Memory B cell (primary cell): ENCODE measurements at places on chromosomes 6 and 20.

GRCh38 chr6:46281110-46281509, 110.3 kb upstream of the ENPP5 start:
- no peak for DNase-seq
- H3K27me3 ChIP-seq, result no peaks in the 10 kb centered on the region
- H3K4me3 ChIP-seq, result no peak overlapping the region
- no peak overlapping the region for H3K27ac ChIP-seq

DNA sequence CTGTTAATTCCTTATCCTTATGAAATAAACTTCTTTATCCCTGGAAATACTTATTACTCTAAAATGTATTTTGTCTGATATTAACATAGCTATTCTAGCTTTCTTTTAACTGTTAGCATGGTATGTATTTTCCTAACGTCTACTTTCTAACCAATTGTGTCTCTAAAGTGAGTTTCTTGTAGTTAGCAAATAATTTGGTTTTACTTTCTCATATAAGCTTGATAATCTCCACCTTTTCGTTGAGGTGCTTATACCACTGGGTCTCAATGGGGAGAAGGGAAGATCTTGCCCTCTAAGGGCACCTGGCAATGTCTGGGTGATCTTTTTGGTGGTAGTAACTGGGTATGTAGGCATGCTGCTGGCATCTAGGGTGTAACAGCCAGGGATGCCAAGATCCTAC, 25.7 kb downstream of the ZNF334 start:
- H3K36me3 ChIP-seq, result no peaks in the 10 kb centered on the region
- no peak for DNase-seq
- no peak overlapping the region for H3K27ac ChIP-seq
- H3K4me1 ChIP-seq, result peaks cover 7% of the 10 kb centered on the region

DNA sequence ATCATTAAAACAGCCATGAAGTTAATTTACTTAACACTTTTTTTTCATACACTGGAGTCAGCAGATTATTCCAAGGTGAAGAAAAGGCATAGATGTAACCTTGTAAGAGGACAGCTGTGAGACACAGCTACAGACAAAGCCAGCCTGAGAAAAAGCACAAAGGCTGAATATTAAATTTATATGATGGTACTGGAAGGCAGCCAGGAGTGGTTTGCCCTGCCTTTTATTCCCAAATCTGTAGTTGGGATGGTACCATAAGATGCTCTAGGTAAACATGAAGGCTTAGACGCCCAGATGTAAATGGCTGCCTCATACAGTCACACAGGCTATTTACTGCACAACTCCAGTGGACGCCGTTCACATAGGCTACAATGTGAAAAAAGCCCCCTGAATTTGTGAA, 42.1 kb upstream of the LOC128125822 start:
- H3K27me3 ChIP-seq, result no peaks in the 10 kb centered on the region
- peaks cover 4% of the 10 kb centered on the region for H3K4me1 ChIP-seq
- H3K4me3 ChIP-seq, result no peak overlapping the region
- H3K36me3 ChIP-seq, result no peaks in the 10 kb centered on the region
- no peak for DNase-seq

GRCh38 chr6:158543606-158544185, 16.2 kb upstream of the TMEM181 start:
- peaks cover 23% of the 10 kb centered on the region for H3K27me3 ChIP-seq
- H3K36me3 ChIP-seq, result no peaks in the 10 kb centered on the region
- H3K4me1 ChIP-seq, result no peaks in the 10 kb centered on the region
- H3K27ac ChIP-seq, result no peak overlapping the region

DNA sequence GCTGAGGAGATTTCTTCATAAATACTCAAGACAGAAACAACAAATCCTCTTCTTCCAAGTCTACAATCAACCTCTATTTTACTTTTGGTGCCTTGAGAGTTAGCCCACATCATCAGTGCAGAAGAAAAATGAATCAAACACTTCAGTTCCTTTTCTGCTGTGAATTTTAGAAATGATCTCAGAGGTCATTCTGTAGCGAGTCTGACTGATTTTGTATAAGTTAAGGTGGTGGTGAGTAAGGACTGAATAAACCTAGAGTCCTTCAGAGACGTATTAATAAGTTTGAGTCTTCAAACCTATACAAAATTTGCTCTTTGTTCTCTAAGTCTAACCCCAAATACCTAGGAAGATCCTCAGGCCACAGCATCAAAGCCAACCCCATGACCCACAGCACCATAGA, 33.1 kb upstream of the NT5E start:
- DNase-seq, result no peak
- peaks cover 31% of the 10 kb centered on the region for H3K4me1 ChIP-seq
- H3K4me3 ChIP-seq, result no peak overlapping the region
- H3K36me3 ChIP-seq, result peaks cover 2% of the 10 kb centered on the region
- peaks cover 3% of the 10 kb centered on the region for H3K27me3 ChIP-seq
- H3K27ac ChIP-seq, result no peak overlapping the region

- H3K36me3 ChIP-seq, result no peaks in the 10 kb centered on the region
- no peak for DNase-seq
- peaks cover 11% of the 10 kb centered on the region for H3K4me1 ChIP-seq
Observed at GRCh38 chr6:135087803-135088202, 33.2 kb upstream of the HBS1L start.

- peaks cover 23% of the 10 kb centered on the region for H3K4me1 ChIP-seq
- peak overlapping the region; percentile 97 for H3K27ac ChIP-seq
- H3K27me3 ChIP-seq, result no peaks in the 10 kb centered on the region
- H3K4me3 ChIP-seq, result peak overlapping the region; percentile 93
Observed at GRCh38 chr6:57173056-57173885, 1.1 kb downstream of the BAG2 start.

DNA sequence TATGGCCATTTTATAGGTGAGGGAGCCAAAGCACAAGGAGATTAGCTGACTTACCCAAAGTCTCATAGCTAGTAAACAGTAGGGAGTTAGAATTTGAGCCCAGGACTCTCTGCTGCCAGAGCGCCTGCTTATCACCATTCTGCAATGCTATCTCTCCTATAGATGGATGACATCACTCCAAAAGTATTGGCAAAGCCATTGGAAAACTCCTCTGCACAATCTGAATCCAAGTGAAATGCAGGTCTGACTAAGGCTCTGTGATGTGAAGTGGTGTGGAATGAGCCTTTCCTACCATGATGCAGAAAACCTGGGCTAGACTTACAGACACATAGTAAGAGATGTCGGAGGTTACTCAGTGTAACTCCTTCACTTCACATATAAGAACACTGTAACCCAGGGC, 106.3 kb downstream of the GRM1 start:
- H3K36me3 ChIP-seq, result no peaks in the 10 kb centered on the region
- DNase-seq, result no peak
- no peak overlapping the region for H3K4me3 ChIP-seq
- no peaks in the 10 kb centered on the region for H3K27me3 ChIP-seq
- H3K4me1 ChIP-seq, result no peaks in the 10 kb centered on the region
